Thymus (tissue), 14 donors: ENCODE measurements at places on chromosomes 2 and 18. TPM values are rescaled to one million over a fixed set of nuclear protein-coding genes. Genes with fewer than 3 reads are reported as not detected.

ARHGAP15 gene
- polyA plus RNA-seq, result 55.8 TPM

- no peak overlapping the region for H3K4me3 ChIP-seq
- no peaks in the 10 kb centered on the region for H3K4me1 ChIP-seq
- H3K36me3 ChIP-seq, result no peaks in the 10 kb centered on the region
- H3K27me3 ChIP-seq, result no peaks in the 10 kb centered on the region
- no peak overlapping the region for H3K27ac ChIP-seq
Observed at GRCh38 chr2:21972586-21972985, 848.8 kb downstream of the TDRD15 start.

VWA3B gene
- polyA plus RNA-seq, result 0.30 TPM

NPPC gene
- polyA plus RNA-seq, result 2.3 TPM

- H3K27me3 ChIP-seq, result peaks cover 38% of the 10 kb centered on the region
- no peaks in the 10 kb centered on the region for H3K36me3 ChIP-seq
- DNase-seq, result no peak
- H3K4me1 ChIP-seq, result peaks cover 2% of the 10 kb centered on the region
- no peak overlapping the region for H3K27ac ChIP-seq
Observed at GRCh38 chr2:240645801-240646175, 20.5 kb downstream of the GPR35 start.

SPIRE1 gene
- polyA plus RNA-seq, result 6.2 TPM

DNA sequence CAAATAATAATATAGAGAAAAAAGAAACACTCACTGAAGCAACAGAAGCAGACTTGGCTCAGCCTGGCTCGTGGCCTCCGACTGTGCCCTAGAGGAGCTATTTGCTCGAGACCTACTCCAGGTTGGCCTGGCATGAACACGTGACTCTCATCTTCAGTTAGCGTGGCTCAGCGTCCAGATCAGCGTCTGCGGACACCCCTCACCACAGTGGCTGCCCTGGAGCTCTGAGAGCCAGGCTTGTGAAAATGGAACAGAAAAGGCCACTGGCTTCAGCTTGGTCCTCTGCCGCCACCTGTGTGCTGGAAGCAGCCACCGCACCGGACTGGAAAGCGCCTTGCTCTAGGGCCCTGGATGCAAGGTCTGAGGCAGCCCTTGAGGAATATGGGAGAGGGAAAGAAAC, 1184.0 kb upstream of the GYPC start:
- no peaks in the 10 kb centered on the region for H3K36me3 ChIP-seq
- no peak overlapping the region for H3K27ac ChIP-seq
- no peaks in the 10 kb centered on the region for H3K27me3 ChIP-seq
- no peak overlapping the region for H3K4me3 ChIP-seq

- no peaks in the 10 kb centered on the region for H3K27me3 ChIP-seq
- no peak overlapping the region for H3K4me3 ChIP-seq
- peak; percentile 16 for DNase-seq
- H3K27ac ChIP-seq, result peak overlapping the region; percentile 3
Observed at GRCh38 chr18:58310517-58310916, 266.5 kb downstream of the NEDD4L start.

ZSWIM2 gene
- polyA plus RNA-seq, result not detected

DNA sequence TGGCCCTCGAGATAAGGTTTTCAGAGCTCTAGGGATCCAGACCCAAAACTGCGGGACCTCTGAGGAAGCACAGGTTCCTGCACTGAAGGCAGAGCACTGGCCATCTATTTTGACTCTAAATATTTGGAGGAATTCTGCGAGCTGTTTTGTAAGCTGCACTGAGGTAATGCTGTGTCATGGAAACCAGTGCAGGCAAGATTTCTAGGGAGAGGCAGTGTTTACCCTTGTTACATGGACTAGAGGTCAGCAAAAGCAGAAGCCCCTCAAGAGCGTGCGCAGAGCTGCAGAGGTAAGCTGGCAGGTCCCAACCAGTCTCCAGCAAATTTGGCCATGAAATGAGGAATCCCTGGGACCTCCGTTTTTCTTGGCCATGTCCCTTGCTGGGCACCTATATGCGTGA, 137.3 kb downstream of the RNF152 start:
- H3K27me3 ChIP-seq, result no peaks in the 10 kb centered on the region
- H3K36me3 ChIP-seq, result no peaks in the 10 kb centered on the region
- H3K27ac ChIP-seq, result no peak overlapping the region
- no peaks in the 10 kb centered on the region for H3K4me1 ChIP-seq

GRCh38 chr2:235843591-235844395, 324.4 kb downstream of the GBX2 start:
- H3K27ac ChIP-seq, result no peak overlapping the region
- H3K27me3 ChIP-seq, result no peaks in the 10 kb centered on the region
- no peak for DNase-seq
- no peak overlapping the region for H3K4me3 ChIP-seq

GRCh38 chr2:220318508-220318907, 691.1 kb downstream of the SLC4A3 start:
- no peak overlapping the region for H3K4me3 ChIP-seq
- H3K36me3 ChIP-seq, result no peaks in the 10 kb centered on the region
- H3K27me3 ChIP-seq, result no peaks in the 10 kb centered on the region
- H3K27ac ChIP-seq, result no peak overlapping the region
- H3K4me1 ChIP-seq, result no peaks in the 10 kb centered on the region
- no peak for DNase-seq

DNA sequence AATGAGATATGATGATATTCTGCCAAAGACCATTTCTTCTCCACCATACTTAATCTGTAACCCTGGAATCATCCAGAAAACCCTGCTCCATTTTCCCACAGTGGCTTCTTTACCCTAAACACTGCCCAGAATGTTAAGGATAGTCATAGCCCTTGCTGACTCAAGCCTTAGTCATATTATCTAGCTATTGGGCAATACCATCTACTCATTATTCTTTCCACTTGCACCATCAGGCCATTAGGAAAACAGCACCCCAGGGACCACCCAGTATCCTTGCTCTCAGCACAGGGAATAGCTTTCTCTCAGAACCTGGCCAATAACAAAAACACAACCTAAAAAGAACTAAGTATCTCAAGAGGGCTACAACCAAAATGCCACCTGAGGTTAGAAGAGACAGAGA, 445.7 kb upstream of the SLC14A2 start:
- H3K4me3 ChIP-seq, result no peak overlapping the region
- no peaks in the 10 kb centered on the region for H3K27me3 ChIP-seq
- H3K4me1 ChIP-seq, result no peaks in the 10 kb centered on the region
- no peak for DNase-seq
- no peak overlapping the region for H3K27ac ChIP-seq

DNA sequence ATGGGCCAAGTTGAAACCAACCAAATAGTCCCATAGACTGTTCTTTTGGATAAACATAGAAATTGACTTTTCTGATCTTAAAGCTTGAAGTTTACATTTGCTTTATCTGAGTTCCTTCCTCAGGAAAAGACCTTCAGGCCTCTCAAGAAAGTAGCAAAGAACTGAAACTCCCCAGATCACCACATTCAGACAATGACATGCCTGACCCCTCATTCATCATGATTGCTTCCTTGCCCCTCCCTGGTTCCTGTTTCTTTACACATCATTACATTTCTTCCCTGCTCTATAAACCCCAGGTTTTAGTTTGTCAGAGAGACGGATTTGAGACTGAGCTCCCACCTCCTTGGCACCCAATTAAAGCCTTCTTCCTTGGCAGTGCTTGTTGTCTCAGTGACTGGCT, 83.6 kb upstream of the ST3GAL5 start:
- H3K4me1 ChIP-seq, result no peaks in the 10 kb centered on the region
- H3K27ac ChIP-seq, result no peak overlapping the region
- no peaks in the 10 kb centered on the region for H3K36me3 ChIP-seq
- no peaks in the 10 kb centered on the region for H3K27me3 ChIP-seq

POTEC gene
- polyA plus RNA-seq, result 0.02 TPM

KLF11 gene
- 5.4 TPM for polyA plus RNA-seq

CHN1 gene
- 5.0 TPM for polyA plus RNA-seq

KCNJ3 gene
- polyA plus RNA-seq, result 0.21 TPM

GRCh38 chr18:48904091-48904490, 46.7 kb downstream of the SMAD7 start:
- DNase-seq, result no peak
- no peak overlapping the region for H3K4me3 ChIP-seq
- H3K36me3 ChIP-seq, result no peaks in the 10 kb centered on the region

CYBRD1 gene
- polyA plus RNA-seq, result 80.7 TPM
